ENCODE measurements at places on chromosomes 1 and 21. TPM values are rescaled to one million over a fixed set of nuclear protein-coding genes. Genes with fewer than 3 reads are reported as not detected.

Gene CHD1L
- total RNA-seq = 72.9 TPM

Gene PALMD
- not detected for total RNA-seq

DNA sequence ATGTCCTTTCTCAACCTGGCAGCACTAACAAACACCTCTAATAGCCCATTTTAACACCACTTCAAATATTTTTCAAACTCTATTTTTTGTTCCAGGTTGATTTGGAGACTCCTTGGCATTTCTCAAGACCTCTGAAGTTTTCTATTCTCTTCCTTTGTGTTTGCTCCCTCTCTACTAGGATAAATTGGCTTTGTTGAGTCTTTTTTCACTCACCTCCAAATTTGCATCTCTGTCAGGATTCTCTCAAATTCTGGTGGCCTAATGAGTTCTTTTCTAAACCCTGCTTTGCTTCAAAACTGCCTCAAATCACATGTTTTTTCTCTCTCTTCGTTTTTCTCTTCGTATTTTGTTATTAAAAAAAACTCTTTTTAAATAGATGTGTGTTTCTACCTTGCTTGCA is 582.2 kb upstream of the ADGRL4 start:
- no peak for DNase-seq

DNA sequence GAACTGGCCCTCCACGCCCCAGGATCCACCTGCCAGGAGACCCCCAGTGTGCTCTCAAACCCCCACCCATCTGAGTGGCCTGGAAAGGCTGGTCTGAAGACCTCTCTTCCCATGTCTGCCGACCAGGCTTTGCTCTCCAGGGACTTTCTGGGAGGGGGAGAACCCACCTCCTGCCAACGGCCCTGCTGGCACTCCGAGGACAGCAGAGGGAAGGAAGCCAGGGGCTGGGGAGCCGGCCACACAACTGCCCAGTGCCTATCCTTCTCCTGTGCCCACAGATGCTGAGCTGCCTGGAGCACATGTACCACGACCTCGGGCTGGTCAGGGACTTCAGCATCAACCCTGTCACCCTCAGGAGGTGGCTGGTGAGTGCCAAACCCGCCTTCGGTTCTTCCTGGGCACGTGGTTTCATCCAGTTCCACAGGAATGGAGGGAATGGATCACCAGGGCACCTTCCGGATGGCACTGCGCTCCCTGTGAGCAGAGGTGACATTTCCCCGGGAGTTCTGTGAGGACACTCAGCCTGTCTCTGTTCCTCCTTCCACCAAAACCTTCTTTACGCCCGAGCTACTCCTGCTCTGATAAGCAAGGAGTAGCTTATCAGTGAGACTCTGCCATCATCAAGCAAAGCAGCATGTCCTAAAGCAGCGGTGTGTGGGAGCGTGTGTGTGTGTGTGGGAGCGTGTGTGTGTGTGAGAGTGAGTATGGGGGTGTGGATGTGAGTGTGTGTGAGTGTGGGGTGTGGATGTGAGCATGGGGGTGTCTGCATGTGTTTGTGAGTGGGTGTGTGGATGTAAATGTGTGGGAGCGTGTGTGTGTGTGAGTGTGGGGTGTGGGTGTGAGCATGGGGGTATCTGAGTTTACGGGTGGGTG is 105.5 kb downstream of the PDE9A start:
- no peak for DNase-seq

DNA sequence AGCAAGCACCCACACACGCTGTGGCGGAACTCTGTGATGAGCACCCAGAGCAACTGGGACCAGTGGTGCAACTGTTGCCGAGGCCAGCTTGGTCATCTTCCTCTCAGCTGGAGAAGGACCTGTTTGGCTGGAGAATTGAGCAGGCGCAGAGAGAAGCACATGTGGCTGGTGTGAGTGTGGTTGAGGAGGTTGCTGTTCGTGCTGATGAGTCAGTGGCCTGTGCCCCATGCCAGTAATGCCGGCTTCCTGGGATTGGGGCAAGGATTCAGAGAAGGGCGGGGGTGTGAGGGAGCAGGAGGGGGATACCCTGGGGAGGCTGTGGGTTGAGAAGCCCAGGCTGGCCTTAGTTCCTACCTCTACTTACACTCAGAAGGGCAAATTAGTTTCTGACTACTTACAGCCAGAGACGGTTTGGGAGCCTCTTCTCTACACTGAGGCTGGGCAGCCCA is 57.5 kb upstream of the EPS8L3 start:
- DNase-seq = no peak

DNA sequence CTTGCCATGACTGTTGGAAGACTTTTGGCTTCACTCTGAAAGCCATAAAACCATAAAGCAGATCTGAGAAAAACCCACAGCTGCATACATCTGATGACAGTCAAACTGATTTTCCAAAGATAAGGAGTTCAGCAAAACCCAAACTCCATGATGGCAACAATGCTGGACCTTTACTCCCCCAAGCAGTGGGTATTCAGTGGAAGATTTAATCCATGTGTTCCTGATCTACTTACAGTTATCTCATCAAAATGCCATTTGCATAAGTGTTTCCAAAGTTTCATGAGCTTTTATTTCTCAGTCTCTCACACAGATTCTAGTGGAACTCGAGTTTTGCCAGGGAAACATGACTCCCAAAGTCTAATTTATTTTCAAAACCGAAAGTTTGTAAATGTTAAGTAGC is 184.9 kb downstream of the ZC3H11B start:
- no peak for DNase-seq

All from activated CD4-positive, alpha-beta T cell treated with anti-CD3 and anti-CD28 coated beads, Interleukin-2, amount 10 ng/mL, durations not matched to agents 24 days and 14 days (primary cell).